ENCODE measurements at places on chromosomes 3 and 15. TPM values are rescaled to one million over a fixed set of nuclear protein-coding genes. Genes with fewer than 3 reads are reported as not detected.

ZNF501 gene
- 5.3 TPM for total RNA-seq

PP2D1 gene
- not detected for total RNA-seq

SLC15A2 gene
- 1.6 TPM for total RNA-seq

SEMA3G gene
- total RNA-seq: 0.24 TPM

PLSCR5 gene
- total RNA-seq: not detected

CLDN16 gene
- not detected for total RNA-seq

LMAN1L gene
- total RNA-seq: 2.4 TPM

SLC28A2 gene
- total RNA-seq: not detected

GOLGA8J gene
- not detected for total RNA-seq

ZNF860 gene
- not detected for total RNA-seq

PCOLCE2 gene
- not detected for total RNA-seq

THAP10 gene
- not detected for total RNA-seq

ZDHHC19 gene
- not detected for total RNA-seq

AGTR1 gene
- not detected for total RNA-seq

PLA2G4B gene
- total RNA-seq: 33.7 TPM

SLC22A13 gene
- total RNA-seq: 0.53 TPM

FBXL22 gene
- 1.4 TPM for total RNA-seq

FBN1 gene
- total RNA-seq: 0.27 TPM

LTF gene
- not detected for total RNA-seq

GRCh38 chr15:90918835-90919234, 13.5 kb downstream of the HDDC3 start:
- no peak for DNase-seq

- DNase-seq: no peak
Observed at GRCh38 chr3:65484964-65485363, 553.8 kb downstream of the MAGI1 start.

DNA sequence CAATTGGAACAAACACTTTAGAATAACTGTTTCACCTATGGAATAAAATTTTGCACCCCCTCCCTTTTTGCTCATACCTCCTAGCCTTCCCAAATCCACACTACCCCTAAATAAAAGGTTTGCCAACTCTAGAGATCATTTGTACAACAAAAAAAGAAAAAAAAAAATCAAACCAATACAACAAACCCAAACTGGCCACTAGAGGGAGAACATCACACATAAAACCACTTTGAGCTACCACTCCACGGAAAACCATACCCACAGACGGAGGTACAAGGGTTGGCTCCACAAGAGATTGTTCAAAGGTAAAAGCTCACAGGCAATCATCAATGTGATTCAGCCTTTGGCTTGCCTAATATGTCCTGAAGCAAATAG, 47.6 kb downstream of the SETMAR start:
- DNase-seq: peak; percentile 75

DNA sequence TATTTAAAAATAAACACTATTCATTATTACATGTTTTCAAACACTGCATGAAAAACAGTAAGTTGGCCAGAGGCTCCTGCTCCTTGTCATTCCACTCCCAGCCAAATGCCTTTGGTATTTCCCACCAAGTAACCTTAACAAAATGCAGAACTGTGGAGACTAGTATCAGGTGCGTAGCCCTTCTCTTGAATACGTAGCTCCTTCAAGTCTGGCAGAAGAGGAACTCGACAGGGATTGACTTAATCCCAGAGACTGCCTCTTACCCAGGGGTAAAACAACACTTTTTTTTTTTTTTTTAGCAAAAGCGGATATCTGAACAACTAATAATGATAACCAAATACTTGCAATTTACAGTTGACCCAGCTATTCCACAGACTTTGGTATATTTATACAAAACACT, 738 bp downstream of the COMMD2 start:
- DNase-seq: peak; percentile 3

DNA sequence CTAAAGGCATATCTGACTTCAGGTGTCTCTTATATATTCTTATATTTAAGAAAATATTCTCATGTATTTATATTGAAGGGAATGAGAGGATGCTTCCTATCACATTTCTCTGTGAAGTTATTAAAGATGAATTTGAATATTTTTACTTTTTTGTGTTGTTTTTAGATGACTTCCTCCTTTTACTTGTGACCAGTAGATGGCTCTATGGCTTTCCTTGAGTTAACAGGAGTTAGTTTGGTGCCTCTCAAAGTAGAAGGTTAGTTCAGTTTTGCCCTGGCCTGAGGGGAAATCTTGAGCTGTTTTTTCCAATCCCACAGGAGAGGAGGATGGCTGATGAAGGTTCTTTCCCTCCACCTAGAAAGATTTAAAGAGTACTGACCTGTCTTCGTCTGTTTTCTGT, 80.7 kb downstream of the SQOR start:
- no peak for DNase-seq

GRCh38 chr15:89633585-89633984, 21.7 kb downstream of the KIF7 start:
- no peak for DNase-seq

DNA sequence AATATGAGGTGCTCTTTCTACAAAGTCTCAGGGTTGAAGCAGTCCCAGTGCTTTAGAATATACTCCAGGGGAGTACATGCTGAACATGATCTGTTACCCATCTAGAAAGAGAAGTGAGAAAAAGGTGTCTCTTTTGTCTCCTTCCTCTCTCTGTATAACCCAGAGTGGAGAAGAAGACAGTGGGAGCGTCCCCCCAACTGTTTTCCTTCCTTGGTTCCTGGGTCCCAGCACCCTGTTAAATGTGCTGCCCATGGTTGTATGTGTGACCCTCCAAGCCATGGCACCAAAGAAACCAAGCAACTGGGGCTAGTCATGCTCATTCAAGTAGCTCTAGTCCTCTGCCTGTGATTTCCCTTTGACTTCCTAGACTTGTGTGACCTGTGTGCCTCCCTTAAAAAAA, 683.7 kb downstream of the TBL1XR1 start:
- DNase-seq: no peak

GRCh38 chr15:76376029-76376428, 39.5 kb downstream of the ISL2 start:
- DNase-seq: no peak

- DNase-seq: no peak
Observed at GRCh38 chr3:177236704-177237103, 39.4 kb upstream of the TBL1XR1 start.

DNA sequence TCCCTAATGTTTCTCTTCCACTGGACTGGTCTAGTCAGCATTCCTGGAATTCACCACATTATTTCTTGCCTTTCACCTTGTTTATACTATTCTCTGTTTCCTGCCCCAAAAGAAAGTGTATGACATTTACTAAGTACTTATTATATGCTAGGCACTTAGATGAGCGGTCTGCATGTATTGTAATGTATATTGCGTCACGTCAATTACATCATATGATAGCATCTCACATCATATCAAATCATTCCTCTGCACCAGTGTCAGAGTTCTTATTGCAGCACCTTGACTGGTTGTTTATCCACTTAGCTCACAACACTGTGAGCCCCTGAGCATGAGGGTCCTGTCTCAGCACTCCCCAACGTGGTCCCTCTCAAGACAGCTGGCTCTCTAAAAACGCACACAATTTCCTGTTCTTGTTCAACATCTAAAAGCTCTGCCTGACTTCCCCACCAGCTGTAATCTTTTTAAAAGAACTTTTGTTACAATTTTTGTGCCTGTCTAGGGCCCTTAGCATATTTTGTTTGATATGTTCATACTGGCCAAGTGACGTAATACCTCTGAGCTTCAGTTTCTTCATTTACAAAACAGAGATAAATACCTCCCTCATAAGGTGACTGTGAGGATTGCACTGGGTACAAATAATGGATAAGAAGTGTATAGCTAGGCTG, 58.8 kb downstream of the ARHGAP31 start:
- DNase-seq: peak; percentile 69

- DNase-seq: no peak
Observed at GRCh38 chr3:185423178-185423577, 60.2 kb downstream of the MAP3K13 start.

- DNase-seq: no peak
Observed at GRCh38 chr15:45306105-45306504, 54.1 kb downstream of the SLC28A2 start.

GRCh38 chr3:177552051-177552450, 354.8 kb upstream of the TBL1XR1 start:
- no peak for DNase-seq

DNA sequence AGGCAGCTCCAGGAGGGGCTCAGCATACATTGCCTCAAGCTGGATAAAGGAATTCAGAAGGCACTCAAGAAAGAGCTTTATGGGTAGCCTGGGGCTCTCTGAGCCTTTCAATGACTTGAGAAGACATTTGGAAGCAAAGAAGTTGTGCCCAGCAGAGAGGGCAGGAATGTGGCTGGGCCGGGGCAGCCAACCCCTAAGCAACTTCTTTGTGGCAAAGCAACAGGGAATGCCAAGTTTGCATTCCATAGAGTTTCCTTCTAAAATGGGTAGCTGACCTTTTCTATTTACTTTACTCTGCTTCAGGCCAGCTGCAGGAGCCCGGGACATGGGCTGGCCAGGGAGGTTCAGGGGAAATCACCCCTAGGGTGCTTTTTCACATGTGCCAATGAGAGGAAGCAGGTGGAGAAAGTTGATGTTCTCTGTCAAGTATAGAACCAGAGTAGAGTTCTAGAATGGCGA, 45.6 kb downstream of the CCDC12 start:
- no peak for DNase-seq

DNA sequence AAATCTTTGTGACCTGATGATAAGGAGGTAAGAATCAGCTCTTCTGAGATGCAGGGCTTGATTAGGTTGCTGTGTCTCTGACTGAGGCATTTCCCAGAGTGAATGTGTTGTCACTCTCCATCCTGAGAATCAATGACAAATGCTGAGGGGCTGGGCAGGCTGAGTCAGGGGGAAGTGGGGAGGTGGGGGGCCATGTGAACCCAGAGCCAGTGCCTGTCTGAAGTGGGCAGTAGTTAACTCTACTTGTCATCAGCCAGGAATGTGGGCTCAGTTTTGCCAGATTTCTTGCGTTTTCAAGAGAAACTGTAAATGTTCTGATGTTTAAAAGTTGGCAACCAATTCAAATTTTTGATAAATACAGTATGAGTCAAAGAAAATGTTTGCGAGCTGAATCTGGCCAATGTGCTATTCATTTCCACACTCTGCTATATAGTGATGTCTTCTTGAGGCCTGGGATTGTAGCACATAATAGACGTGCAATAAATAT, 3.1 kb upstream of the BNC1 start:
- DNase-seq: no peak

- DNase-seq: no peak
Observed at GRCh38 chr3:31285833-31286486, 246.8 kb upstream of the STT3B start.

DNA sequence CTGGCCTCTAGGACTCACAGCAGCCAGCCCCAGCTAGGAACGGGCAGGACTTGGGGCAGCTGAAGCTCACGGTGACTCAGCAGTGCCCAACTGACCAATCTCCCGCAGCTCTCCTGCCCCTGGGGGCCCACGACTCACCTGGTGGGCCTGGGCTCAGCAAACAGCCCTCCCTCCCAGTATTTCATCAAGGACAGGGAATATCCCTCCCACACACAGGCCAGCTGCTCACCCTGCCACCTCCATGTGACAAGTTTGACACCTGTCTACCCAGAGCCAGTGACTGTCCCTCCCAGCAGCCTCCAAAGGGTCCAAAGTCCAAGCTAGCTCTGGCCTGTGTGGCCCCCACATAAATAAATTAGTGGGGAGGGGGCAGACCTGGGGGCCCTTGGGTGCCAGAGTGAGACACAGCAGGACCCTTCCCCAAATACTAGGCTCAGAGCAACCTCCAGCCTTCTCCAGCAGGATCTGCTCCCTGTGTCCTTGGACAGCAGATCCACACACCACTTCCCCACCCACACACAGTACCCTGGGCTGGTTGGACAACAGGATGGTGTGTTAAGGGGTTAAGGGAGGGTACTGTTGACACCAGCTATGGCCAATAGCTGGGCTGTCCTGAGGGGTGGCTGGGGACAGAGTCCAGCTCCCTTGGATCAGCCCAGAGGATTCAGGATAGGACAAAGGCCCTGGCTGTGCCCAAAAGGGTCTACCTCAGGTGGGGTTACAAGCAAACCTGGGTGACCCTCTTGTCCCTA, 4.3 kb downstream of the GNAT1 start:
- DNase-seq: no peak

DNA sequence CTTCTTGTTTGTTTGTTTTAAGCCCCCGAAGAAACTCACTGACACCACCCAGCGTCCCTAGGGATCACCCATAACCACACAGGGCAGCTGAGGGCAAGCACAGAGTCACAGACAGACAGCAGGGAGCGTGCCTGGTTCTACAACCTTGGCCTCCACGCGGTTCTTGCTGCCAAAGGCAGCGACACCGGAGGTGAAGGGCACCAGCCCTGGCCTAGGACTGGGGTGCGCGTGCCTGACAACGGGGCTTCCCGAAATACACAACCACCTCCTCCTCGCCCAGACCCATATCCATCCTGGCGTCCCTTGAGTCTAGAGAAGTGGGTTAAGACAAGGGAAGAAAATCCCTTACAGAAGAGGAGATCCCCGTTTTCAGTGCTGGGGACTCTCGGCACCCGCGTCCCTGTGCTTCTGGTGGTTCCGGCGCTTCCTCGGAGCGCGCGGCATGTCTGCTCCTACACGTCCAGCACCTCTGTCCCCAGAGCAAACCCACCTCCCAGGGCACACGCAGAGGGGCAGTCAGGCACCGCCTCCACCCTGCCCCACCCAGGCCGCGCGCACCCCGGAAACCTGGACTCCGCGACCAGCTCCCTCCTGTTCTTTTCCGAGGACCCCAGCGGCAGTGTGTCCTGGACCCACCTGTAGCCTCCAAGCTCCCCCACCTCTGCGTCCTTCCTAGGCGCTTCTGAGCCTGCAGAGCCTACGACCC, 911 bp downstream of the RFTN1 start:
- peak; percentile 31 for DNase-seq

GRCh38 chr3:17028363-17028762, 143.6 kb downstream of the PLCL2 start:
- no peak for DNase-seq

- no peak for DNase-seq
Observed at GRCh38 chr3:28575100-28575745, 226.6 kb upstream of the AZI2 start.

GRCh38 chr15:34665498-34666116, 82.2 kb upstream of the GOLGA8B start:
- no peak for DNase-seq

DNA sequence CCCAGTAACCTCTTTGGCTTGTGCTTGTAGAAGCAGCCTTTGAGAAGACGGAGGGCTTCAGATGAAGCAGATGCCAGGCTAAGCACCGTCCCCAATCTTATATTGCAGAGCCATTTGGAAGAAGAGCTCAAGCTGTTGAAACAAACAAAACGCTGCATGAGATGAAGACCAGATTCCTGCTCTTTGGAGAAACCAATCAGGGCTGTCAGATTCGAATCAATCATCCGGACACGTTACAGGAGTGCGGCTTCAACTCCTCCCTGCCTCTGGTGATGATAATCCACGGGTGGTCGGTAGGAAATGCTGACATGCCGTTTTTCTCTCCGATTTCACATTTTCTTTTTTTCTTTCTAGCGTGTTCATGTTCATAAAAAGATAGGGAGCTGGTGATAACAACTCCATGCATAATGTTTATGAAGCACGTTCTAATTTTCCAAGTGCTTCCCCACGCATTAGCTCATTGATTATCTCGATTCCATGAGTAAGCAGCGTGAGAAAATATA, 106.5 kb downstream of the LIPC start:
- no peak for DNase-seq

GRCh38 chr15:59013246-59013873, 25.9 kb downstream of the RNF111 start:
- no peak for DNase-seq

- DNase-seq: no peak
Observed at GRCh38 chr3:46860017-46860809, 3.0 kb downstream of the MYL3 start.

All from naive thymus-derived CD4-positive, alpha-beta T cell (primary cell).